Esophagus mucosa (tissue), 1 donor: ENCODE measurements at places on chromosomes 4 and X. TPM values are rescaled to one million over a fixed set of nuclear protein-coding genes. Genes with fewer than 3 reads are reported as not detected.
A peak's percentile ranks its signal among the peaks of the same experiment; 100 is the strongest.

DNA sequence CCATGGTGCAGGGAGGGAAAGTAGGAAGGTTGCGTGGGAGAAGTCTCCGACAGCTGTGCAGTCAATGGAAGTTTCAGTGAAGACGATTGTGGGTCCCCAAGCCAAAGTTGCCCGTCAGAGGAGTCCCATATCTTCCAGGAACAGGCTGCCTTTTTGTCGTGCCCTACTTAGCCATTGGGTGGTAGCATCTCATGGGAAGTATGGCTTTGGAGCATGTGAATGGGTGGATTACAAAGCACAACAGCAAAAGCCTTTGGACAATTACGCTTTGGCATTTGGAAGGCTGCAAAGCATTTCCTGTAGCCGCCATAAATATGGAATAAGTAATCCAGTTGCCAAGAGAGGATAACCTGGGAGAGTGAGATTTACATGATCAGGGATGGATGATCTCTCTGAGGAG, 300.7 kb upstream of the BOD1L1 start:
- no peak for ATAC-seq

- peak; percentile 84 for ATAC-seq
These were observed 27.8 kb downstream of the DIPK2B start for GRCh38 chrX:45172890-45173289.

DNA sequence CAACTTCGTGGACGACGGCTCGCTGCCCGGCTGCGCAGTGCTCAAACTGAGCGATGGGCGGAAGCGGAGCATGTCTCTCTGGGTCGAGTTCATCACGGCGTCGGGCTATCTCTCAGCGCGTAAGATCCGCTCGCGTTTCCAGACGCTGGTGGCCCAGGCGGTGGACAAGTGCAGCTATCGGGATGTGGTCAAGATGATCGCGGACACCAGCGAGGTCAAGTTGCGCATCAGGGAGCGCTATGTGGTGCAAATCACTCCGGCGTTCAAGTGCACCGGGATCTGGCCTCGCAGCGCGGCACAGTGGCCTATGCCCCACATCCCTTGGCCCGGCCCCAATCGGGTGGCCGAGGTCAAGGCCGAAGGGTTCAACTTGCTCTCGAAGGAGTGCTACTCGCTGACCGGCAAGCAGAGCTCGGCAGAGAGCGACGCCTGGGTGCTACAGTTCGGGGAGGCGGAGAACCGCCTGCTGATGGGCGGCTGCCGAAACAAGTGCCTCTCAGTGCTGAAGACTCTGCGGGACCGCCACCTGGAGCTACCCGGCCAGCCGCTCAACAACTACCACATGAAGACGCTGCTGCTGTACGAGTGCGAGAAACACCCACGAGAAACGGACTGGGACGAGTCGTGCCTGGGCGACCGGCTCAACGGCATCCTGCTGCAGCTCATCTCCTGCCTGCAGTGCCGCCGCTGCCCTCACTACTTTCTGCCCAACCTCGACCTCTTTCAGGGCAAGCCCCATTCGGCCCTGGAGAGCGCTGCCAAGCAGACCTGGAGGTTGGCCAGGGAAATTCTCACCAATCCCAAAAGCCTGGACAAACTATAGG, 1.5 kb downstream of the MAB21L2 start:
- no peak for ATAC-seq

Gene FAT1
- total RNA-seq = 86.4 TPM

Gene NKX6-1
- total RNA-seq = 1.1 TPM
